Effector memory CD4-positive, alpha-beta T cell (primary cell): ENCODE measurements at places on chromosomes 6 and 20.

- H3K27ac ChIP-seq: no peak overlapping the region
- H3K4me3 ChIP-seq: no peak overlapping the region
- no peak for DNase-seq
- H3K4me1 ChIP-seq: no peaks in the 10 kb centered on the region
- H3K36me3 ChIP-seq: no peaks in the 10 kb centered on the region
- H3K27me3 ChIP-seq: no peaks in the 10 kb centered on the region
Measured at GRCh38 chr20:63167026-63167917, 48.7 kb downstream of the YTHDF1 start.

DNA sequence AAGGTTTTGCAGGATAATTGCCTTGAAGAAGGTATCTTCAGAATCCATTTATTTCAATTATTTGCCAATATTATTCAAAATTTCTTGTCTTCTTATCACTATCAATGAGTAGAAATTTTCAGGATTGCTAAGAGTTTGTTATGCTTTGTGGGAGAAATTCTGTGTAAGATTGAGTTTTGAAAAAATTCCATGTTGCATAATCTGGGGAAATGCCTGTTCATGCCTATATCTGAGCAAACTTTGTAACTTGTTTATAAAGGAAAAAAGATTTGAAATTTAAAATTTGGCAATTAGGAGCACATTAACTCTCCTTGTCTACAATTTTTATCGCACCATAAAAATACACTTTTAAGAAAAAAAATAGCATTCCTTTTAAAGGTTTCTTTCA is 39.8 kb upstream of the EDN1 start:
- DNase-seq: no peak
- H3K36me3 ChIP-seq: no peaks in the 10 kb centered on the region
- H3K4me3 ChIP-seq: no peak overlapping the region
- H3K4me1 ChIP-seq: no peaks in the 10 kb centered on the region
- no peaks in the 10 kb centered on the region for H3K27me3 ChIP-seq

DNA sequence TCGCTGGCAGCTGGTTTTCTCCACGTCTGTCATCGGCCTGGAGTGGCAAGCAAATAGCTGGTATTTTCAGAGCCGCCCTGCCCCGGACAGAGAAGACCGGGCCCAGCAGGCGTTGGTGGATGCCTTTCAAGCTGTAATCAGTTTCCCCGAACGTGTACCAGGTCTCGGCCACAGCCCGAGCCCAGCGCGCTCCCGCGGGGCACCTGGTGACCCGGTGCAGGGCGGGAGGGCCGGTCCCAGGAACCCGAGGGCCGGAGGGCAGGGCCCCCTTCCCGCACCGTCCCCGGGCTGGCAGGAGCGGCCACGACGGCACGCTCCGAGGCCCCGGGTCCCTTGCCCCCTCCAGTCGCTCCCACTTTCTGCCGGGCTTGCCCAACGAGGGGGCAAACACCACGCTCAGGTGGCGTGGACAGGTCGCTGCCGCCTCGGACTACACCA is 348 bp upstream of the PYGB start:
- peak overlapping the region; percentile 89 for H3K4me3 ChIP-seq
- no peaks in the 10 kb centered on the region for H3K36me3 ChIP-seq
- H3K27me3 ChIP-seq: no peaks in the 10 kb centered on the region
- peaks cover 16% of the 10 kb centered on the region for H3K4me1 ChIP-seq

- no peaks in the 10 kb centered on the region for H3K36me3 ChIP-seq
- DNase-seq: no peak
- H3K27me3 ChIP-seq: no peaks in the 10 kb centered on the region
- no peak overlapping the region for H3K4me3 ChIP-seq
Measured at GRCh38 chr6:6915813-6916547, 191.8 kb upstream of the RREB1 start.

DNA sequence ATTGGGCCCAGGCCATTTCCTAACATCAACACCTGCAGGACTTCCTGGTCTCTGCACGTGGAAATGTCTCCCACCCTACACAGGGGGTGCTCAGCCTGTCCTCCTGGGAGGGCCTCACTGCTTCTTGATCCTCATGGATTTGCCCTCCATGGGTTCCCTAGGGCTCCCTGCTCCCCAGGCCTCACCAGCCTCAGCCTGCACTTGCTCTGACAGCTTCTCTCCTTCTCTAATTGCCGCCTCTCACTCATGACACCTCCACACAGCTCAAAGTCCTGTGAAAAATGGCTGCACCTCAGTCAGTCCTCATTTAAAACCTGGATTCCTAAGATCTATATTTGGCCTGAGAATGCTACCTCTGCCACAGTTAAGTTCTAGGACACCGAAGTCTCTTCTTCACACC is 130.6 kb downstream of the PXDC1 start:
- no peak for DNase-seq
- H3K36me3 ChIP-seq: no peaks in the 10 kb centered on the region
- H3K4me3 ChIP-seq: no peak overlapping the region
- H3K4me1 ChIP-seq: no peaks in the 10 kb centered on the region

- peaks cover 21% of the 10 kb centered on the region for H3K4me1 ChIP-seq
- peak overlapping the region; percentile 80 for H3K4me3 ChIP-seq
- peak overlapping the region; percentile 79 for H3K27ac ChIP-seq
- H3K36me3 ChIP-seq: peaks cover 42% of the 10 kb centered on the region
Measured at GRCh38 chr6:43014434-43014909, 423 bp downstream of the KLHDC3 start.
